ENCODE measurements at places on chromosomes 4 and X.

DNA sequence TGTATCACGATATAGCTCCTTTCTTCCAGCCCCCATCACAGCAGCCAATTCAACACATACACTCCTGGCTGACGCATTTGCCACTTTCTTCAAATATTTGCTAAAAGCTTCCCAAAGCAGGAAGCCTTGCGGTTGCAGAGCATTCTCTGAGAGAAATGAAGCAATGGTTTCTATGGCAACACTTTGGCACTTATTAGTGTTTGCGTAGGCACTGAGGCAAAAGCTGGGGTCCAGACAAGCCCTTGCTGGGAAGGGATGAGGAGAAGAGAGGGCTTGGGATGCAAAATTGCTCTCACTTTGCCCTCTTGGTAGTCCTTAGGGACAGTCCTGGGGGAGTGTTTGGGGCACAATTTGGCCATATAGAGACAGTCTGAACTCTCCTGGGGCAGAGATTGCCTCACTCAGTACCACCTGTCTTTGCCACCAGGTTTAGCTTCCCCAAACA lies 55.0 kb upstream of the PAK3 start:
- no peak for DNase-seq

- no peak for DNase-seq
Observed at GRCh38 chr4:103375278-103375677, 177.1 kb upstream of the CENPE start.

GRCh38 chrX:3299636-3300035 lies 46.8 kb downstream of the MXRA5 start:
- DNase-seq = no peak

DNA sequence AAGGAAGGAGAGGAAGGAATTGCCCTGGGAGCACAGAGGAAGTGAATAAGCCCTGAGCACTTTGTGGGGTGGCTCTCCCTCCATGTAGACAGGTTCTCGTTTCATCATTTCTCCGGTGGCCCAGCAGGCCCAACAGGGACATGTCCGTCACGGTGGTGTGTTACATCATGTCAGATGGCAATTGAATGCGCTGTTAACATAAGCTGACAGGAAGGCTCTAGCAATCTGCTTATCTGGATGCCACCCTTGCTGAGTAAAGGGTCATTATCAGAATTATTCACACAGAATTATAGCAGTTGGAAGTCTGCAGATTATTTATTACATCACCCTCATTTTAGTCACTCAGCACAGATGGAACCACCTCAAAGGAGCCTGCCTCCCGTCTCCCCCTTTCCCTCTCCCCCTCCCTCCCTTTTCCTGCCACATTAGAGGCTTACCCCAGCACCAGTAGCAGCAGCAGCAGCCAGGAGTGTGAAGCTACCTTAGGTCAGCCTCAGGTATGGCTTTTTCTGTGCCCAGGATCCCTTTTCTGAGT lies 124.3 kb upstream of the TRIM2 start:
- DNase-seq = no peak

All from omental fat pad (tissue), 4 donors.